ENCODE measurements at places on chromosomes 12 and 14.

DNA sequence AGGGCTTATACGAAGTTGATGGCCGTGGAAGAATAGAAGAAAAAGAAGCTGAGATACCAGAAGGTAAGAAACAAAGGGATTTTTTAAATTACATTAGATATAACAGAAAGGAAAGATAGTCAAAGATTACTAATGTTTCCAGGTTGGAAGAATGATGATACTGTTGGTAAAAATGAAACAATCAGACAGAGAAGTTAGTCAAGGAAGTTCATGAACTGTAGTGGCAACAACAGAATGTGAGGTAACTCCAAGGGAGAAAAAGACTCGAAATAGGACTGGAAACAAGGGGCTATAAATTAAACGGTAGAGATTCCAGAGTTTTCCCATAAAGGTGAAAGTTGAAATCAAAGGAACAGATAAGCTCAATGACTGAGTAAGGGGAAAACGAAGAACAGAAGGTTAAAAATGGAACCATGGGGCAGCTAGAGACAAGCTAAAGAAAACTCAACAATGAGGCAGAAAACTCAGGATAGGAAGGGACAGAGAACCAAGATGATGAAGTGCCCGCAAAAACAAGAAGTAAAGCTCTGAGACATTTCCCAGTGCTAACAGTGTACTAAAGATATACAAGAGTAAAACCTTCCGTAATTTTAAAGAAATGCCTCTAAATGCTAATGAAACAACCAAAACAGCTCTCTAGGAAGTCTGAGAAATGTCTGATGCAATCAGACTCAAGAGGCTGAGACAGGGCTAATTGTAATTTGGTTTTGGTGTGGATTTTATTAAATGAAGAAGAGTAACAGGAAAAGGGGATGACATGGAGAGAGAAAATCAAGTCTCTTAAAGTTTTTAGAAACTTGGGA, 70.0 kb downstream of the PPP2R5E start:
- DNase-seq = no peak

DNA sequence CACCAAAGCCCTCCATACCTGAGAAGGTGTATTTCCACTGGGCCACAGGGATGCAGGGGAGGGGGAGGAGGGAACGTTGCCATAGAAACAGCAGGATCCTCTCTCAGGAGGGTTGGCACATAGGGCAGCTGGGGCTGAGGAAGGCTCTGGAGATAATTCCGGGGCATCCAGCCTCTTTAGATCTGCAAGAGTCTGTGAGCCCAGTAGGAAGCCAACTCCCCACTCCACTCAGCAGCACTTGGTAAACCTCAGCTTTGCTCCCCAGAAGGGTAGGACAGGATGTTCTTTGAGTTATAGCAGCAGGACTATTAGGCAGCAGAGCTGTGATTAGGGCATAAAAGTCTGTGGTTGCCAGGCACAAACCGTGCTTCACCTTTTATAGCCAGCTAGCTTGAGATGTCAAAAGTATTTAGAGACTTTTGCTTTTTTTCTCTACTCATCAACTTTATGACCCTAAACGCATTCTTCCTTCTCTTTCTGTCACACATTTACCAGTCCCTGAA, 7.8 kb upstream of the PLEKHG3 start:
- DNase-seq = no peak

DNA sequence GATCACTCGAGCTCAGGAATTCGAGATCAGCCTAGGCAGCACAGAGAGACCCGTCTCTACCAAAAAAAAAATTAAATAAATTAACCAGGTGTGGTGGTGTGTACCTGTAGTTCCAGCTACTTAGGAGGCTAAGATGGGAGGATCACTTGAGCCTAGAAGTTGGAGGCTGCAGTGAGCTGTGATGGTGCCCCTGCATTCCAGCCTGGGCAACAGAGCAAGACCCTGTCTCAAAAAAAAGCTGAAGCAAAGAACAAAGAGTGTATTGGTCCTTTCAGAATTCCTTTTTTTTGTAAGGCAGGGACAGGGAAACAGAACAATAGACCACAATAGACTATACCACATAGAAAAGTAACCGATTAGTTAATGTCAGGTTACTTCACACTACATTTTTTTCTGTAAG, 47.4 kb downstream of the MARK3 start:
- no peak for DNase-seq

GRCh38 chr12:131941987-131942341, 7.8 kb upstream of the EP400 start:
- no peak for DNase-seq

- DNase-seq = no peak
These were observed at the start of gene MMP17 for GRCh38 chr12:131827961-131828534. MMP17 (plus strand) TSS chr12:131828393; CDS start chr12:131828495, 102 bp downstream.

GRCh38 chr12:96141216-96141912, 52.8 kb upstream of the ELK3 start:
- DNase-seq = no peak

All from NCI-H187 (cell line).